ENCODE measurements at places on chromosomes 13 and 19.
A peak's percentile ranks its signal among the peaks of the same experiment; 100 is the strongest.

GRCh38 chr19:38023671-38024541 is 116.9 kb downstream of the SIPA1L3 start:
- DNase-seq: no peak

GRCh38 chr13:110923777-110924638 is 9.1 kb upstream of the ANKRD10 start:
- no peak for DNase-seq

- DNase-seq: peak; percentile 81
These were observed 20.8 kb upstream of the ERCC1 start for GRCh38 chr19:45444318-45445041.

DNA sequence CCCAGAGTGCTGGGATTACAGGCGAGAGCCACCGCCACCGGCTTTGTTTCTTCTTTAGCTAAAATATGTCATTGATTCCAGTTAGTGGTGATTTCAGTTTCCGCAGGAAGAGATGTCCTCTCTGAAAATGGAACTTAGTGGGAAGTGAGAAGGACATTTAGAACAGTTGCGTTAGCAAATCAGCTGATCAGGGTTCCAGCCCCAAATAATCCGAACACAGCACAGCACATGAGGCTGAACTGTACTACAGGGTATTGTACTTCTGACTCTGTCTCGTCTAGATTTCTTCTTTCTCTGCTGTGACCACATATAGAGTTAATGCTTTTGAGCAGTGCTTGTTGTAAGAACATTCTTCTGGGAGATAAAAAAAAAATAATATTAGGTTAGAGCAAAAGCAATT is 314.4 kb downstream of the MYO16 start:
- DNase-seq: no peak

DNA sequence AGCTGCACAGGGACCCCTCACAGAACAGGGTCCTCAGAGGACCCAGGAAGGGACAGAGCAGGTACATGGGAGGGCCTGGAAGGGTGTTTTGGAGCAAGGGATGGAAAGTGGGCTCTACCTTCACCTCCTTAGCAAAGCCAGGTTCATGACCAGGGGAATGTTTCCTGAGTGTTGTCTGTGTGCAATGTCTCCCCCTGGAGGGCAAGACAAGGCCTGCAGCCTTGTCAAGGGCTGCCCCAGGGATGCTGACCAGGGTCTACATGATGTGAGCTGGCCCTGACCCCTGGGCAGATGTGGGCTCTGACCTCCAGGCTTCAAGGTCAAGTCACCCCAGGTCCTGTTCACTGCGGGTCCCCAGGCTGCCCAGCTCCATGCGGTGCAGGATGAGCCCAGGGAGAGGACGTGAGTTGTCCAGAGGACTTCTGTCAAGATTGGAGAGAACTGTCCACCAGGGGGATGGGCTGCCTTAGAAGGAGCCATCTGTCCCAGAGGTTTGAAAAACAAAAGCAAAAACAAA is 1.0 kb upstream of the CEACAM1 start:
- peak; percentile 67 for DNase-seq

DNA sequence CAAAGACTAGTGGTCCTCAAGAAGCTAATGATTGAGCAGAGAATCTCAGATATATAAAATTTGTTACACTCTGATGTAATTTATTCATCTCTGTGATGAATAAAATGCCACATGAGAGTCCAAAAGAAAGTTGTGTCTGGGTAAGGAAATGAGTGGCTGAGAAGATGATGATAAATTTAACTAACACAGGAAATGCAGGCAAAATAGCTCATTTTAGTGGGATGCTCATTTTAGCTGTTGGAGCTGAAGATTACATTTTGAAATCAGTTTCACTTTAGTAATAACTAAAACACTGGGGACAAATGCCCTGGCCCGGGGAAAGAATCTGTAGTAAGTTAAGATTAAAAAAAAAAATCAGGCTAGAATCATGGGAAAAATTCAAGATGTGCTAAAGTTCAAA is 35.2 kb downstream of the SPRY2 start:
- no peak for DNase-seq

GRCh38 chr13:22218797-22219196 is 547.9 kb downstream of the FGF9 start:
- DNase-seq: no peak

DNA sequence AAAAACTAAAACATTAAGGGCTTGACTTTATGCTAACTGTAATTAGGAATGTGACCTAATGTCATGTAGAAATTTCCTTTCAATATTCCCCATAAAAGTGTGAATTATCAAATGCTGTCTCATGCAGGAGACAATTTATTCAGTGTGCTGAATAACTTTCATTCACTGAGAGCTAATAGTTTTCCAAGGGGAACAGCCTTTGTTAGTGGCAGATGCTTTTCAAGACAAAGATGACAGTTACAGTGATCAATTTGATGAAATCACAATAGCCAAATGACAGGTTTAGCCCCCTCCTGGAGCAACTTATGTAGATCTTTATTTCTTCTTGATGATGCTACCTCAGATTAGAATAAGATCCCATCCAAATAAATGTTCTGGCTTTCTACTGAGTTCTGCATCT is 275.5 kb downstream of the ITGBL1 start:
- DNase-seq: no peak

- DNase-seq: no peak
These were observed 5.8 kb downstream of the QTRT1 start for GRCh38 chr19:10706990-10707389.

GRCh38 chr19:2423071-2423914 is 4.1 kb downstream of the TIMM13 start:
- DNase-seq: no peak

- no peak for DNase-seq
These were observed 4.6 kb downstream of the RNASEH2B start for GRCh38 chr13:50914176-50914700.

GRCh38 chr13:79831556-79831955 is 350.6 kb downstream of the NDFIP2 start:
- no peak for DNase-seq

- DNase-seq: no peak
These were observed 25.9 kb downstream of the ZFR2 start for GRCh38 chr19:3842948-3843347.

GRCh38 chr13:98265692-98266551 is 88.9 kb upstream of the RNF113B start:
- DNase-seq: no peak

DNA sequence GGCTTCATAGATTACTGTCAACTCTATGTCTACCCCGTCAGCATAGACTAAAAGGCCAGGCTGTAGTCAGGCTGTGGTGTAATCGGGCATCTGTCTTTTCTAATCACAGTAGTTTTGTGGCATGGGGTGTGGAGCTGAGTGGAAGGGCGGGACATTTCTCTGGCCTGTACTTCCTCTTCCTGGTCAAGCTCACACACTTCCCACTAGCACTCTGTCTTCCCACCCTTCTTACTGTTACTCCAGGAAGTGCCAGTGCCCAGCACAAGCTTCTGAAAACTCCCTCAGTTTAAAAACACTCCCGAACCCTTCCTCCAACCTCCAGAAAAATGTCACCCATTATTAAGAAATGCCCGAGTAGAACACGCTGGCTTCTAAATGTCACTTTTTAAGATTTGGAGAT is 229.8 kb downstream of the KLF5 start:
- no peak for DNase-seq

- DNase-seq: no peak
These were observed 191.5 kb downstream of the ZNF536 start for GRCh38 chr19:30563691-30564090.

DNA sequence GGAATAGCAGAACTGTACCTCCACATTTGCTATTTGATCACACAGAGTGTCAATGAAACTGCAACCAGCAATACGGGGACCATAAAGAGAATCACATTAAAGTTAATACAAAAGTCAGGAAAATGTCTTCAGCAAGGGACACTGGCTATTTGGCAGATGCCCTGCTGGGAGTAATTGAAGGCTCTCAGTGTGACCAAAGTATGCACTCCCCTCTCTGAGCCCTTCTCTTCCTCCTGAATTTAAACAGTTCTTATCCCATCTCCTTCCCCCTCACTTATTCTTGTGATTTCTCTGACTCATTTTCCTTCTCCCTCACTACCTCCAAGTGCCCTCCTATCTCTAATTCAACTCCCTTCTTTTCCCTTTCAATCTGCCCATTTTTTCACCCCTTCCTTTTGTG is 117.7 kb downstream of the ENOX1 start:
- DNase-seq: no peak

DNA sequence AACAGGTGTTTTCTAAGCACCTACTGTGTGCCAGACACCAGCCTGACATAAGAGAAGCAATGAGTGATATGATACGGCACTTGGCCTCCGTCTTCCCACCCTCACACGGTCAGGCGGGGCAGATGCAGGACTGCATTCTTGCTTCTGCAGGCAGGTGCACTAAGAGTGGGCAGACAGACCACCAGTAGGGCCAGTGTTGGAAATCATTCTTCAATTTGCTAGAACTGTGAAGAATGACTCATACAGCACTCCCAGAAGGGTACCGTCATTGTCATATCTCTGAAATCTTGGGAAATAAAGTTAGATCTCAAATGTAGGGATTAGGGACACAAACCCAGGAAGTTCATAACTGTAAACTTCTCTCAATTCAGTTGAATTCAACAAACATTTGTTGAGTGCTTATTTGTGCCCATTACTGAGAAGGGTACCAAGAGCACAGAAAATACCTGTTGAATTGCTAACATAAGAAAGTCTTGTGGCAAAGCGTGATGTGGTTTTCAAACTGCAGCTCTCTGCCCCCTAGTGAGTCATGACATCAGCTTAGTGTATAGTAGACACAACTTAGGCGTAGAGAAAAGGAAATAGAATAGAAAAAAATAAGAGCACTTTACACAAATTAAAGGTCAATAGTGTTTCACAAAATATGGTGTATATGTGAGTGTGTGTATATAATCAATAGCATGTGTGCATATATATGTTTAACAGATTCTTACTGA is 76.1 kb downstream of the TEX26 start:
- no peak for DNase-seq

DNA sequence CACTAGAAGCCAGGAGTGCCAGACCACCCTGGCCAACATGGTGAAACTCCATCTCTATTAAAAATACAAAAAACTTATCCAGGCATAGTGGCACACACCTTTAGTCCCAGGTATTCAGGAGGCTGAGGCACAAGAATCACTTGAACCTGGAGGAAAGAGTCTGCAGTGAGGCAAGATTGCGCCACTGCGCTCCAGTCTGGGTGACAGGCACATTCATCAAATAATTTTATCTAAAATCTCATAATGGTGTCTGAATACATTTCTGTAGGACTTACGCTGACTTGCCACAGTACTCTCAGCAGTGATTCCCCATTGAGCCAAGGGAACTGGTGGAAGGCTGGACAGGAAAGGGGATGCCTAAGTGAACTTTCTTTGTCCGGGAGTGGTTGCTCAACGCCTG is 4.3 kb upstream of the ZNF28 start:
- no peak for DNase-seq

GRCh38 chr13:107277911-107278310 is 710.0 kb upstream of the ARGLU1 start:
- no peak for DNase-seq

DNA sequence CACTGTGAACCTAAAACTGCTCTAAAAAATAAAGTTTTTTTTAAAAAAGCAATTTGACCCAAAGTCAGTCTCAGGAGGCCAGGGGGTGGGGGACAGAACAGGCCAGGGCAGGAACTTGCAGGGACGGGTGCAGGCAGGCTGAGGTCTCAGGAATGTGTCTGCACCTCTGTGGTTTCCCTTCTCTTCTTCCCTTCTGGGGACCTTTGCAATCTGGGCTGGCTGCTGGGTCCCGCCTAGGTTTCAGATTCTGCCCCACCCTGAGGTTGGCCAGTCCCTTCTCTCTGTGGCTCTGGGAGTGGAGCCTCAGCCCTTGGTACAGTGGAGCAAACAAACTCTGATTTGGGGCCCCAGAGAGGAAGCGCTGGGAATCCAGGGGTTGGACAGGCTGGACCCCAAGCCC is 5.3 kb upstream of the F2RL3 start:
- no peak for DNase-seq

GRCh38 chr13:111927181-111927540 is 139.8 kb upstream of the SOX1 start:
- no peak for DNase-seq

DNA sequence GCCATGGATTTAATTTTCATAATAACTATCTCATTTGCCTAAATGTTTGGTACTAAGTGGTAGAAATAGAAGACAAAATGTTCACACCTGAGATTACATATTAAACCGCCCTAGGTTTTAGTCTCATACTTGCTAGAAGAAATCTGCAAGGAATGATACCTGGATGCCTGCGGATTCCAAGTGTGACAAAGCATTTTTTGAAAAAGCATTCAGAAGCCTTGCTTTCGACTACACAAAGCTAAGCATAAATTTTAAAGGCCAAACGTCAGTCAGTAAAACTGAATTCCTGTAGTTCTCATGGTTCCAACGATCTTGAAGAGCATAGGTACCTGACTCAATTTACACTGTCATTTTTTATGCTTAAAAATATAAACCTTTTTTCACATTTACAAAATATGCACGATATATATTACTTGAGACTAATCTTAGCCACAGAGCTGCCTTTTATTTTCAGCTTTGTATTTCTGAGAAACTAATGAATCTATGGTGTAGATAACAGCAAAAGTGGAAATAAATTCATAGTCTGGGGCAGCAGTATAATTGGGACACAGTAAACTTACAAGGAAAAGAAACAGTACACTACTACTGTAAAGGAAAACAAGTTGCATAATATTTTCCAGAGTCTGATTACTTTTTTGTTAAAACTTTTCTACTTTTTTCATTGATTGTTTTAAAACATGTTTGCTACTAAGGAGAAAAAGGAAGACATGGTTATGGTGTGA is 1.2 kb upstream of the LRRC63 start:
- no peak for DNase-seq

- DNase-seq: no peak
These were observed 6.2 kb downstream of the ERVK3-1 start for GRCh38 chr19:58311345-58311865.

GRCh38 chr13:44833139-44833538 is 156.1 kb downstream of the NUFIP1 start:
- no peak for DNase-seq

DNA sequence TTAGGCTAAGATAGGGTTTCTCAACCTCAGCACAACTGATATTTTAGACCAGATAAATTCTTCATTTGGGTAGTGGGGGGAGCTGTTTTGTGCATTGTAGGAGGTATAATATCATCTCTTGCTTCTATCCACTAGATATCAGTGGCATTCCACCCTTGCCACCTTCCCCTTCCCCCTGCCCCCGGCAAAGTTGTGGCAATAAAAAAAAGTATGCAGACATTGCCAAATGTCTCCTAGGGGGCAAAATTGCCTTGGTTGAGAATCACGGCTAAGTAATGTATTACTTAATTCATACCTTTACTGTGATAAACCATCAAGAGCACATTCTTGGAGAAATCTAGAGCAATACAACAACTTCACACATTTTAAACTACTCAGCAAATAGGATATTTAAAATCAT is 51.4 kb downstream of the UBL3 start:
- no peak for DNase-seq

GRCh38 chr13:65035302-65035701 is 2194.8 kb downstream of the PCDH9 start:
- no peak for DNase-seq
